ENCODE measurements at places on chromosomes 7 and 10.

- DNase-seq, result no peak
Observed at GRCh38 chr7:109616551-109617069, 1046.9 kb downstream of the DNAJB9 start.

GRCh38 chr7:121755818-121756552 lies 117.0 kb upstream of the PTPRZ1 start:
- DNase-seq, result no peak

- no peak for DNase-seq
Observed at GRCh38 chr10:125014836-125015355, 73.0 kb downstream of the ZRANB1 start.

- no peak for DNase-seq
Observed at GRCh38 chr10:35638101-35638500, 4.0 kb downstream of the FZD8 start.

Measured in stimulated activated CD8-positive, alpha-beta memory T cell treated with anti-CD3 and anti-CD28 coated beads, Interleukin-15, amount 100 ng/mL, for 48 hours (primary cell).